ENCODE measurements at places on chromosomes 2 and 18.

- DNase-seq: no peak
Measured at GRCh38 chr18:51171223-51171622, 26.3 kb downstream of the MEX3C start.

GRCh38 chr2:16726147-16726546 is 60.5 kb upstream of the CYRIA start:
- no peak for DNase-seq

- DNase-seq: no peak
Measured at GRCh38 chr2:154658854-154659253, 39.6 kb upstream of the KCNJ3 start.

DNA sequence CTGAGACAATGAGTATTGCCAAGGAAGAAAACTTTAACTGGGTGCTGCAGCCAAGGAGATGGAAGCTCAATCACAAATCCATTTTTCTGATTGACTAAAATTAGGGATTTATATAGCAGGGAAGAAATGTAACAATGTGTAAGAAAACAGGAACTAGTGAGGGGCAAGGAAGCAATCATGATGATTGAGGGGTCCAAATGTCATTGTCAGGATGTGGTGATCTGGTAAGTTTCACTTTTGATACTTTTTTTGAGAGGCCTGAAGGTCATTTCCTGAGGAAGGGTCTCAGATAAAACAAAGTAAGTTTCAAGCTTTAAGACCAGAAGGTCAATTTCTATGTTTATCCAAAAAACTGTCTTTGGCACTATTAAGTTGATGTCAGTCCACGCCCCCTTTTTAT is 12.0 kb upstream of the GCC2 start:
- DNase-seq: no peak

GRCh38 chr2:207516206-207516605 is 13.6 kb upstream of the CREB1 start:
- no peak for DNase-seq

DNA sequence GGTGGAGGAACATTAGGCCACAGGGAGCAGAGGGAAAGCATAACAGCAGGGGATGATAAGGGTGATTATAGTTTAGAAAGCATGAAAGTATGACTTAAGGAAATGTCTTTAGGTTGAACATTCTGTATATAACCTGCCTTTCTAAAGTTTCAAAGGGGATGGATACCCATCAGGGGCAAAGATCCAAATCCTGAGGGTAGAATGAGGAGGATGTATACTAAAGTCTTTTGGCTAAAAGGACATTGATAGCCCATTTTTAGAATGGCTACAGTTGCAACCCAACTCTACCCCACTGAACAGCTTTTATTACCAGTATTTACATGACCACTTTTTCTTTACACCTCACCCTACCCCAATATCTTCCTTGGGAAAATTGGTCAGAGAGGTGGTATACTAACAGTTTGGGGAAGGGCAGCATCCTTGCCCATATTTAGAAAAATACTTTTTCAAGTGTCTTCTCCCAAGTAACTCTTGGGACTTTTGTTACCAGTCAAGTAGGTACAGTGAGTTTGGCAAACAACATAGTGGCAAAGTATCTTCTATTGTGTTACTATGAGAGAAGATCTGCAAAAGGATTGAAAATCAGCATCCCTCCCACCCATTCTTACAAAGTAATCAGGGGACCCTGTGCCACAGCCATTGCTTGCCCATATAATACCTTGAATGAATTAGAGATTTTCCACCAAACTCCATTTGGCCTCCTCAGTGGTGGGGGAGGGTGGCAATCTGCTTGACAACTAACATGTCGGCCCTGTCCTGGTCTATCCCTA is 8.3 kb downstream of the MAT2A start:
- no peak for DNase-seq

- DNase-seq: no peak
Measured at GRCh38 chr2:169329688-169330554, 32.4 kb downstream of the LRP2 start.

DNA sequence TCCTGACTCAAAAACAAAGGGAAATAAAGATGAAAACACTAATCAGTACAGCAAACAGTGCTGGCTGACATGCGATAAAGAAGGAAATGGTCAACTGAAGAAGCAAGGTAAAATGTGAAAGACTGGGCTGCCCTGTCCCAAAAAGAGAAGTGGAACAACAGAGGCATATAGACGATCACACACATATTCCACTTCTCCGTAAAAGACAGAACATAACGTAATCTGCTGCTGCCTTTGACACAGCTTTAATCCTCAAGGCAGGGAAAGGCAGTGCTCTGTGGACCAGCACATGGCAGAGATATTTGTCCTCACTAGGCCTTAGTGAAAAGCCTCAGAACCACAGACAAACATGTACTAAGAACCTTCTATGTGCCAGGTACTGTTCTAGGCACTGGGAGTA is 24.3 kb upstream of the REL start:
- DNase-seq: no peak

DNA sequence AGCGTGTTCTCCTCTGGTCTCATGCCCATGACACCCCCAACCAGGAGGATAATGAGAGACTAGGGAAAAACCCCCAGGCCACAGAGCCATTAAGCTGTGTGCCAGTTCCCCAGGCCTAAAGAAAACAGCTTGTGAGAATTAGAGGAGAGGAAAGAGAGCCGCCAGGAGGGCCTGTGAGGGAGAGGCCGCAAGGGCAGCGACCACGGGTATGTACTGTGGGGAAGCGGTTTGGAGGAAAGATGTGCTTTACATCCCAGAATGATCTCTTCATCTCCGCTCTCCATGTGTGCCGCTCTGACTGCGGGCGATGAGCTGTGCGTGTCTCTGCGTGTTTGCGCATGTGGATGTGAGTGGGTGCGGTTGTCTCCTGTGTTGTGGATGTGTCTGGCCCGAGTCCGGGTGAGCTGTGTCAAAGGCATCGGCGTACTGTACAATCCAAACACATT is 82.9 kb downstream of the DYSF start:
- no peak for DNase-seq

DNA sequence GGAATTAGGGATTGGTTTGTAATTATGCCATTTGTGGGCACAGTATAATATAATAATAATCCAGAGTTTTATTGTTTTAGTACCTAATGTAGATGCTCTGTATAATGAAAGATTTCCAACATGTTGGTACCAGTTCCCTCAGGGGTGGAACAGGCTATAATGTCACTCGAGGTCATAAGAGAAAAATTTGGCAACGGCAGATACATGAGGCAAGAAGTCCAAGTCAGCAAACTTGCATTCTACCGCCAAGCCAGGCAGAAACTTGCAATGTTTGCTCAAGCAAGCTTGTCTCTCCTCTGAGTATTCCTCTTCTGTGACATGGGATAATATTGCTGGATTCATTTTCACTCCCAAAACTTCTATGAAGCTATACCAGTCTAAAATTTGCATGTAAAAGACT is 520.0 kb upstream of the SALL3 start:
- DNase-seq: no peak

GRCh38 chr18:12423820-12424219 is 16.1 kb downstream of the PRELID3A start:
- DNase-seq: no peak

DNA sequence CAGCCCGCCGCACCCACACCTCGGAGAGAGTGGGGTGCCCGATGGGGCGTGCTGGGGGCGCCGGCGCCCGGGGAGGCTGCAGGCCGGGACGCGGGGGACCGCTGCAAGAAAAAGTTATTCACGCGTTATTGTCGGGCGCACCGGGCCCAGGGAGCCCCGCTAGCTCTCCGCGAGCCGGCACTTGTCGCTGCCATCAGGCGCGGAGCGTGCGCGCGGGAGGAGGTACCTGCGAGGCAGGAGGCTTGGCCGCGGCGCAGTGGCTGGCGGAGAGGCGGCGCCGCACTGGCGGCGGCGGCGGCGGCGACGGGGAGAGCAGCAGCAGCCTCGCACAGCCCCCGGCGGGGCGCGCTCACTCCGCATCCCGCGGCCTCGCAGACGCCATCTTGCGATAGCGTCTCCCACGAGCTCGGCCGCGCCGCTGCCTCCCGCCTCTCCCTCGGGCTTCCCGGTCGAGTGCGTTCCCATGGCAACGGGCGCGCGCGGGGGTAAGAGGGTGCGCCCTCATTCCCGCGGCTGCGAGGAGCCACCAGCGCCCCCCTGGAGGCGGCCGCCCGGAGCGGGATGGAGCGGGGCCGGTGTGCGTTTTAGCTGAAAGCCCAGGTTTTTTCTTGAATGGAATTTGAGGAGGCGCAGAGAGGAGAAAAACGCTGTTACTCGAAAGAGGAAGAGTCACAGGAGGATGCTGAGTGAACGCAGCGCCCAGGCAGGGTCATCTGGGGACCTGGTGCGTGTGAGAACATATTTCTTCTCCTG is at the start of gene CHN1:
Gene CHN1, minus strand, starts transcription at position 402 of the 753 bp plus-strand sequence. CDS start 469 bp downstream, outside the sequence.
- no peak for DNase-seq

DNA sequence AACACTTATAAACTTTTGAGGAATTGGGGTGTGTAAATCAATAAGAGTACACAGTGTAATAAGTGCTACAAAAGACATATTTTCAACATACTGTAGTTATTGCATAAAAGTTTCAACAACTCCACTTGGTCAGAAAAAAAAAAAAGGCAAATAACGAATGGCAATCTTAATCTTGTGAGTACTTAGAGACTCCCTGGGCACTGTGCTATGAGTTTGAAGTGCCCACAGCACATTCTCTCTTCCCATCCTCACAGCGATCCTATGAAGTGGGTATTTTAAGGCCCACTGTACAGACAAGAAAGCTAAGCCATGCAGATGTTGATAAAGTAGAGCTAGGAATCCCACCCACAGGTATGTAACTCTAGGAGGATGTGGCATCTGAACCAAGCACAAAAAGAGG is 112.3 kb downstream of the STK39 start:
- DNase-seq: no peak

- no peak for DNase-seq
Measured at GRCh38 chr2:107094450-107094986, 208.6 kb upstream of the ST6GAL2 start.

DNA sequence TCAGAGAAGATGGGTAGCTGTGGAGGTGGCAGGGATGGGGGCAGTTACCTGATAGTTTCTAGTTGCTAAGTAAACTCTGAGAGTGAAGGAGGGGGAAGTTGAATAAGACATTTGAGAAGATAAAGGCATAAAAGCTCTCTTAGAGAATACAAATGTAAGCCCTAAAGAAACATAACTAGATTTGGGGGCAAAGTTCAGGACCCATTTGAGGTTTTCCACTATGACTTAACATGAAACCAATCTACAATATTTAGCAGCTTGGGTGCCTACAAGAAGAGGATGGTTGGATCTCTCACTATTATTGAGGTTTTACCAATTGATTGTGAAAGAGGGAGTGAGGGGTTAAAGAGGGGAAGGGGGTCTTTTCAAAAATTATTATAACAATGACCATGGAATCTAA is 34.4 kb upstream of the LYPD6 start:
- no peak for DNase-seq

GRCh38 chr2:222797871-222798270 is 63.0 kb upstream of the ACSL3 start:
- no peak for DNase-seq

DNA sequence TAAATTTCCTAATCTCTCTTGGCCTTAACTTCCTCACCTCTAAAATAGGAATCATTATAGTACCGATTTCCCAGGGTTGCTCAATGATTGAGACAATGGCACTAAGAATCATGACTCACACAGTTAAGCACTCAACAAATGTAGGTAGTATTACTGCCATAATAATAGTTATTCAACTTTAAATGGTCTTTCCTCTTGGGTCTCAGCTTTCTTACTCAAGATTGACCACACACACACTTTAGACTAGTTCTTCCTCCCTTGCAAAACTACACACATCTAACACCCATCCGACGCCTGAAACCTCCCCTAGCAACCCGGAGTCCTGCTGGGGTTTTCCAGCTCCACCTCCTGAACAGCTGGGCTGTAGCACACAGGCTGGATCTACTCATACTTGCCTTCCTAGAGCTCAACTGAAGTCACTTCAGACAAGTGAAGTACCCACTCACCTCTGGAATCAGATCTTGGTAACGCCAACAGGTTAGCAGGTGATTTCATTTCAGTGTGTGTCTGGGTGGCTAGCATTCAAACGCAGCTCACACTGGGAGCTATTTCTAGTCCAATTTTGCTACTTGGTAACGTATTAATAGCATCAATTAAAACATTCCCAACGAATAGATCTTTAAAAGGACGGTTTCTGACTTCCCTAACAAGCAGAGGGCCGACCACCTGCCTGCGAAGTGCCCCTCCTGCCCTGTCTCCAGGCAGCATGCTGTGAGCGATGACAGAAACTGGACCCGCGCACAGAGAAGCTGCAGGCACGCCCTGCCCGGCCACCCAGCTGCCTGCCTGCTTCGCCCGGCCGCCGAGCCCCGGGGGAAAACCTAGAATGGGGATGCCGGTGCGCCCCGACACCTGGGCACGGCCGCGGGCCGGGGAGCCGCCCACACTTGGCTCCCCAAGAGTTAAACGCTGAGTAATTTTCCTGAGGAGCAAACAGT is 1.1 kb downstream of the UXS1 start:
- peak; percentile 29 for DNase-seq

DNA sequence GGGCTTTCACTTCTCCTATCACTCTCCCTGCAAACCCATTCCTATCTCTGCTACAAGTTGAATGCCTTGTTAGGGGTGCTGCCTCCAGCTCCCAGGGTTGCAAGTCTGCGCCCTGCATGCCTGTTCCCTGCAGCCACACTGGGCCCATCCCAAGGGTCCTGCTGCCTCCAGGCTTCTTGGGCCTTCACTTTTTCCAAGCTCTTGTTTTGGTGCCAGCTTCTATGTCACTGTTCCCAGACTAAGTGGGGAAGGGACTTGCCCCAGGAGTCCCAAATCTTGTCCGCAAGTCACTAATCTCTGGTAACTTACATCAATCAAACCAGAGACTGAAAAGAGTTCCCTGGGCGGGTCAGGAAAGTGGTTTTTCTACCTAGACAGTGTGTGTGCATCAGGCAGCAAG is 65.4 kb downstream of the ZCCHC2 start:
- DNase-seq: no peak

DNA sequence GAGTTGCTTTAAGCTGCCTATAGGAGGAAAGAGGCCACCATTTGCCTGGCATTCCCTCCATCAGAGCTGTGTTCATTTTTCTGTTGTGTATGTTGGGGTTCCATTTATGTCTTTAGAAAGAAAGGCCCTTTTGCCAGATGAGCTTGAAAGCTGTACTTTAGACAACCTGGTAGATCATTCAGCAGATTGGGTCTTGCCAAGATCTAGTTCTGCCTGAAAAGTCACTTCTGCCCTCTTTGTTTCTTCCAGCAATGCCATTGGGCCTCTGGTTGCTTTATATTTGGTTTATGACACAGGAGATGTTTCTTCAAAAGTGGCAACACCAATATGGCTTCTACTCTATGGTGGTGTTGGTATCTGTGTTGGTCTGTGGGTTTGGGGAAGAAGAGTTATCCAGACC is 14.4 kb downstream of the SLC20A1 start:
- DNase-seq: no peak

DNA sequence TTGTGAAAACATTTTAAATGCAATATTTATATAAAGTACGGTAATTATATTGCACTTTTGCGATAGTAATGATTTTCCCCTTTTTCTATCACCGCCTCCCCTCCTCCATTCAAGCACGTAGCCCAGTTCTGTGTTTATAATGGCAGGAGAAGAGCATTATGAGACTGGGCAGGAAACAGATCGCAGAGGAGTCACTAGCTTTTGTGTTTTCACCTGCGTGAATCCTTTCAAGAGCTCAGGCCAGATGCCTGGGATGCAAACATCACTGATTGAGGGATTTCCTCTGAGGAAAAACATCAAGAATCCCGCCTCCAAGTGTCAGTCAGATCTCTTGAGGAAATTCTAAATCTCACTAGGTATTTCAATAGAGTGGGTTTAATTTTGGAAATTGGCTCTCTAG is 178.4 kb upstream of the FN1 start:
- DNase-seq: no peak

- DNase-seq: no peak
Measured at GRCh38 chr18:74760436-74760835, 162.8 kb downstream of the ZNF407 start.

GRCh38 chr2:192010073-192010472 is 163.2 kb upstream of the CAVIN2 start:
- DNase-seq: no peak

Measured in hematopoietic multipotent progenitor cell treated with erythropoietin and hydrocortisone succinate and interleukin-3 and kit ligand, for 15 days (in vitro differentiated cells).